Activated naive CD8-positive, alpha-beta T cell treated with anti-CD3 and anti-CD28 coated beads for 36 hours (primary cell): ENCODE measurements at places on chromosomes 1 and 21. TPM values are rescaled to one million over a fixed set of nuclear protein-coding genes. Genes with fewer than 3 reads are reported as not detected.

- peaks cover 22% of the 10 kb centered on the region for H3K4me1 ChIP-seq
- no peak overlapping the region for H3K4me3 ChIP-seq
- H3K27ac ChIP-seq = no peak overlapping the region
- no peak for DNase-seq
Observed at GRCh38 chr21:42499444-42500112, 3.6 kb upstream of the RSPH1 start.

DNA sequence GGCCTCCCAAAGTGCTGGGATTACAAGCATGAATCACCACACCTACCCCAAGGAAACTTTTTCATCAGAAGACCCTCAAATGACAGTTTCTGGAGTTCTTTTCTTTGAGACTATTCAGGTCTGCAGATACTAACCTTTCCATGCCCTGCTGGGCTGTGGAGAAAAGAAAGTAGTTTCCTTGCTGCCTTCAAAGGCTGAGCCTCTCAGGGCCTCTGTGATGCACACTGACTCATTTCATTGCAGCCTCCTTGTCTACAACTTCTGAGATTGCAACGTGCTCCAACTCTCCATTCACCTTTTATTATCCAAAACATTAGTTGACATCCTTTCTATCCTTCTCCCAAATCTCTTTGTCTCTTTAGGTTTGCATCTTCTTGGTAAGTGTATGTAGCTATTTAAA, 8.8 kb upstream of the SAMSN1 start:
- H3K27ac ChIP-seq = peak overlapping the region; percentile 63
- no peak overlapping the region for H3K4me3 ChIP-seq
- peaks cover 10% of the 10 kb centered on the region for H3K36me3 ChIP-seq
- no peaks in the 10 kb centered on the region for H3K27me3 ChIP-seq
- DNase-seq = no peak
- peaks cover 39% of the 10 kb centered on the region for H3K4me1 ChIP-seq

DNA sequence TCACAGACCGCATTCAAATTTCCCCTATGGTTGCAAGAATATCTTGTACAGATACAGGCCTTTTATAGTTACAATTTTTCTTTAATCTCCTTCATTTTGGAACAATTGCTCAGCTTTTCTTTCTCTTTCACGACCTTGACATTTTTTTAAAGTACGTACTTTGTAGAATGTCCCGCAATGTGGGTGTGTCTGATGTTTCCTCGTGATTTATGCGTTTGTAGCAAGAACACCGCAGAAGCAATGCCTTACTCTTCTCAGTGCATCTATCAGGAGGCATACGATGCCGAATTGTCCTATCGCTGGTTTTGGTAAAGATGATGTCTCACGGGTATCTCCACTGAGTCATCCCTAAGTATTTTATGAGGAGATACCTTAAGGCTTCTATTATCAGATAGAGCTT, 76.9 kb upstream of the RALGPS2 start:
- no peak overlapping the region for H3K27ac ChIP-seq
- H3K27me3 ChIP-seq = peaks cover 13% of the 10 kb centered on the region
- H3K4me1 ChIP-seq = no peaks in the 10 kb centered on the region

KCNJ9 gene
- not detected for total RNA-seq

DNA sequence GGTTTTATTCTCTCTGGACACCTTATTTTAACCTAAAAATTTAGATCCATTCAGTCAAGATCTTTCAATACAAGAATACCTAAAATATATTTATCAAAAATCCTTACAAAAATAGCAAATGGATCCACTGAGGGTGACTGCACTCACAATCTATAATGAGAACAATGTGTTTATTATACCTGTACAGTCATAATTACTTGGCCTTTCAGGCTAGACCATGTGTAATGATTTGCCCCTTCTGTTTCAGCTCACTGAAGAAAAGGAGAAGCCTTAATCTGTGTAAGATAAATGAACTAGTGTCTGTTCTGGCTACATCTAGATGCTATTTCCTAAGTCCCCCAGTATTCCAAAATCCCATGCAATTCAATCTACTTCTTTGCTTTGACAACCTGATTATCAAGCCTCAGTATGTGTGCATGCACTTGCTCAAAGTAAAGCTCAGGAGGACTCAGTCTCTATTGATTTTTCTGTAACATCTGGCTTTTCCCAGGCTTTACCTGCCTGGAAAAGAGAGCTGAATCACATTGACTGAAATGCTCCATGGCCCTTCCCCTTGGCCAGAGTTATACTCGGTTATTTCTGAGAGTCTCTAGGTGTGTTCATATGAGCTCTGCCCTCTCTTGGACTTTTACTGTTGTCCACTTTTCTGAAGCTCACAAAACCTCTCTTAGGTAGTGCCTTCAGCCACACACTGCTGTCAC, 27.6 kb downstream of the CRP start:
- no peak overlapping the region for H3K27ac ChIP-seq
- H3K36me3 ChIP-seq = no peaks in the 10 kb centered on the region
- DNase-seq = no peak
- peaks cover 16% of the 10 kb centered on the region for H3K27me3 ChIP-seq

PCSK9 gene
- not detected for total RNA-seq

- no peak for DNase-seq
- no peaks in the 10 kb centered on the region for H3K27me3 ChIP-seq
- peak overlapping the region; percentile 77 for H3K27ac ChIP-seq
- H3K4me3 ChIP-seq = no peak overlapping the region
- no peaks in the 10 kb centered on the region for H3K36me3 ChIP-seq
Observed at GRCh38 chr1:200351425-200351824, 58.4 kb downstream of the ZNF281 start.

S100A13 gene
- total RNA-seq = 5.7 TPM

DNA sequence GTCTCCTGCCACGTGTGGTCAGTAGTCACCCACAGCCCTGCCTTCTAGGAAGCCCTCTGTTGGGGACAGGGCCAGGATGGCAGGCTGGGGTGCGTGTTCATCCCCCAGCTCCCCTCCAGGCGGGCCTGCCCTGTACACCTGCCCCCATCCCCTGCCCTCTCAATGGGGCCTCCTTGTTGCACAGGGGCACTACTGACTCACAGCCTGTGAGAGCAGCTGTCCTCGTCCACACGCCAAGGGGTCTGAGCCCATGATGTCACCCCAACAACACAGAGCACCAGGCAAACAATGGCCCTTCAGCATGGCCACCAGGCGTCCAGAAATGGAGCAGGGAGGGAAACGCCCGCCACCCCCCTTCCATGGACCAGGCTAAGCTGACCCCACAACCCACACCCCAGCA, 64.3 kb downstream of the ARHGEF16 start:
- no peak for DNase-seq
- H3K27ac ChIP-seq = no peak overlapping the region
- no peaks in the 10 kb centered on the region for H3K27me3 ChIP-seq
- H3K4me1 ChIP-seq = no peaks in the 10 kb centered on the region
